ENCODE measurements at places on chromosomes 6 and 20.

GRCh38 chr20:23233341-23233740 lies 117.2 kb upstream of the NXT1 start:
- DNase-seq: no peak

DNA sequence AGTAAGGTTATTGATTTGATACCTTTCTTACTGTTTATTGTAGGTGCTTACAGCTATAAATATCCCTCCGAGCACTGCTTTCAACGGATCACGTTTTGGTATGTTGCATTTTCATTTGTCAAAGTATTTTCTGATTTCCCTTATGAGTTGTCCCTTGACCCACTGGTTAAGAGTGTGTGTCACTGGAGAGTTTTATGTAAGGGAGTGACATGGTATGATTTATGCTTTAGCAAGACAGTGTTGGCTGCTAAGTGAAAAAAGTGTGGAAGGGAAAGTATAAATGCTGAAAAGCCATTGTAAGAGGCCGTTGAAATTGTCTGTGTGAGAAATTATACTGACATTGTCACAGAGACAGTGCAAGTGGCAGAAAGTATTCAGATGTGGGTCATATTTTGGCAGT lies 72.0 kb downstream of the SYCP2 start:
- no peak for DNase-seq

- no peak for DNase-seq
Observed at GRCh38 chr6:154909311-154909710, 85.8 kb upstream of the TIAM2 start.

- DNase-seq: no peak
Observed at GRCh38 chr6:71028236-71028876, 71.5 kb upstream of the B3GAT2 start.

- DNase-seq: no peak
Observed at GRCh38 chr20:25078662-25079061, 3.3 kb downstream of the VSX1 start.

- no peak for DNase-seq
Observed at GRCh38 chr6:154653385-154653784, 79.8 kb upstream of the SCAF8 start.

- peak; percentile 37 for DNase-seq
Observed at GRCh38 chr6:109454496-109455436, 806 bp downstream of the MICAL1 start.

GRCh38 chr6:106667022-106667402 lies 37.6 kb downstream of the QRSL1 start:
- no peak for DNase-seq

GRCh38 chr20:25217161-25218108 lies 21.9 kb downstream of the ENTPD6 start:
- DNase-seq: no peak

GRCh38 chr20:36491901-36492617 lies 49.3 kb upstream of the MYL9 start:
- peak; percentile 47 for DNase-seq

DNA sequence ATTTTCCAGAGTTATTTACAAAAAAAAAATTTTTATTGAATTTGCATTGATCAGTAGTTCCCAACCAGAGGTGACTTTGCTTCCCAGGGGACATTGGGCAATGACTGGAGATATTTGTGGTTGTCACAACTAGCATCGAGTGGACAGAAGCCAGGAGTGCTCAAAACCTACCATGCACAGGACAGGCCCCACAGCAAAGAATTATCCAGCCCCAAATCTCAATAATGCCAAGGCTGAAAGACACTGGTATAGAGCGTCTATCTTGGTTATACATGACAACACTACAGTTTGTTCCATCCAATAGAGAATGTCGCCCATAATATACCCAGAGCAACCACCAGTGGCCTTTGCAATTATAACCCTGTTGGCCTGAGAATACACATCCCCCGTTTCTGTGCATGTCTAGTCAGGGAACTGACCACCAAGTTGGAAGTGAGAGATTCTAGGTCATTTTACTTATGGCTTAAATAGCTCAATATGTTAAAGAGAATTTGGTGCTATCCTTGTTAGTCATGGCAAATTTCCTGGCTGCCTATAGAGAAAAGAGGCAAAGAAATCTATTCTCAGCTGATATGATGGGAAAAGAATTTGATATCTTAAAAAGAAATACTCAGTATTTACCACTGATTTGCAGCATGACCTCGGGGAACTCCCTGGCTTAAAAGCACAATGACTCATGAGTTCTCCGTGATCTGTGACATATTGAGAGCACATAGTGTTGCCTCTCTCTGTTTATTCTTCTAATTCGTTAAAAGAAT lies 76.0 kb upstream of the ADTRP start:
- DNase-seq: no peak

- no peak for DNase-seq
Observed at GRCh38 chr20:63196768-63197470, 19.0 kb downstream of the YTHDF1 start.

DNA sequence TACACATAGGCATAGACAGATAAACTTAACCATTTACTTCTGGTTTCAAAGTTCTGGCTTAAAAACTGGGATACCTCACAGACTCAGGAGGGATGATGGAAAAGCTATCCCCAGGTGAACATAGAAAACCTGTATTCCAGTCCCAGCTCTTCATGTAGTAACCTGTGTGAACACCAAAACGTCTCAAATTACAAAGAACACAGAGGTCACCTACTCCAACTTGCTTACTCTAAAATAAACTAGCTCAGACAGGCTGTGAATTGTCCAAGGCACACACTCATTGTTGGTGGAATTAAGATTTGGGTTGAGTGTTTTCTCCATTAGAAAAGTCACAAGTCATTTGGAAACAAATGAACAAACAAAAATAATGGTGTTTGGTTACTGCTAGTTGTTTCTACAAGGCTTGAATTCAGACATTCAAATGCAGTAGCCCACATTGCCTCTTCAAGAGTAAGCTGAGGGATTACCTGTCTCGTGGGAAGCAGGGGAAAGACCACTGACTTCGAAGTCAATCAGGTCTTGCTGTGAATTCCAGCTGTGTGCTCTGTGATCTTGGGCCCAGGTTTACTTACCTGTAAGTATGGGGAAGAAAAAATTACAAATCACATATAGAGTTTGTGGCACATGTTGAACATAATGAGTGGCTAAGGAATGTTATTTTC lies 48.2 kb upstream of the LRRC1 start:
- DNase-seq: no peak

- DNase-seq: no peak
Observed at GRCh38 chr6:21986703-21987102, 310.1 kb downstream of the PRL start.

DNA sequence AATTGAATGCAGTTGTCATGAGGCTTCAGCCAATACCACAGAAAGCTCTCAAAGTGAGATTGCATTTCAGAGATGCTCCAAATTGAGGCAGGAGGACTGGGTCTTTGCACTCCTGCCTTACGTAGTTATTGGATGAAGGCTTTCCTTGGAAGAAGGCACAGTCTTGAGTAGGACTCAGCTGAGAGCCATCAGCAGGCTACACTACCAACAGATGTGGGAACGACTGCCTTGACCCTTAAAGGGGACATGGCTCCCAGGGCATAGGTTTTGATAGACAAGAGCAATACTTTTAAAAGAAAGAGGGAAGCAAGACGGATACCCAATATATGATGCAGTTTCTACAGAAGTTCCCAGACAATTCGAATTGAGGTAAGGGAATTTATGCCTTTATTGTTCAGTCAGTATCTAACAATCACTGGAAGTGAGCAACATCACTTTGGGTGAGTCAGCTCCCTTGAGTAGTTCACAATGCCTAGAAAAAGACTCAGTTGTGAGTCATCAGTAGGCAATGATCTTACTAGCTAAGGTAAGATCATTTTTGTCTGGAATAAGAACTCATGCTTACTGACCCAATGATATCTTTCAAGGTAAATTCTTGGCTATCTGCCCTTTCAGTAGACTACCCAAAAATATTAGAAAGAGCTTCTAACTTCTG lies 390.8 kb downstream of the GJA1 start:
- DNase-seq: no peak

- no peak for DNase-seq
Observed at GRCh38 chr6:157830354-157831017, 7.4 kb downstream of the SNX9 start.

- no peak for DNase-seq
Observed at GRCh38 chr6:88611721-88612120, 351.7 kb downstream of the RNGTT start.

DNA sequence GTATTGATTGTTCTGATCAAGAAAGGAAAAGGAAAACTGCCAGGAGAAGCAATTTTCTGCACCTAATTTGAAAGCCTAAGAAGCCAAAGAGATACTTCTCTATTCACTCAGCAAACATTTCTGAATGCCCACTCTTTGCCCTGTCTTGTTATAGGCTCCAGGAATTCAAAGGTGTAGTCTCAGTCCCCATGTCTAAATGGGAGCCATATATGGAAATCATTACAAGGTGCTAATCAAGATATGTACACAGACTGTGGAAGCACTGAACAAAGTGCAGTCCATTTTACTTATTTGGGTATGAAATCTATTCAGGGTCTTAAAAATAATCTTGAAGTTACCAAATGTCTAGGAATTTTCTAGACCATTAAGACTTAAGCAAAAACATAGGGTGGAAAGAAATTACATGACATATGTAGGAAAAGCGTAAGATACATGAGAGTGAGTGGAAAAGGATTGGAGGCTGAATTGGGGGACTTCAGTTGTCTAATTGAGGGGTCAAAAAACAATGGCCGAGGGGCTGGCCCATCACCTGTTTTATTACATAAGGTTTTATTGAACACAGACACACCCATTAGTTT lies 39.0 kb upstream of the ASCC3 start:
- no peak for DNase-seq

DNA sequence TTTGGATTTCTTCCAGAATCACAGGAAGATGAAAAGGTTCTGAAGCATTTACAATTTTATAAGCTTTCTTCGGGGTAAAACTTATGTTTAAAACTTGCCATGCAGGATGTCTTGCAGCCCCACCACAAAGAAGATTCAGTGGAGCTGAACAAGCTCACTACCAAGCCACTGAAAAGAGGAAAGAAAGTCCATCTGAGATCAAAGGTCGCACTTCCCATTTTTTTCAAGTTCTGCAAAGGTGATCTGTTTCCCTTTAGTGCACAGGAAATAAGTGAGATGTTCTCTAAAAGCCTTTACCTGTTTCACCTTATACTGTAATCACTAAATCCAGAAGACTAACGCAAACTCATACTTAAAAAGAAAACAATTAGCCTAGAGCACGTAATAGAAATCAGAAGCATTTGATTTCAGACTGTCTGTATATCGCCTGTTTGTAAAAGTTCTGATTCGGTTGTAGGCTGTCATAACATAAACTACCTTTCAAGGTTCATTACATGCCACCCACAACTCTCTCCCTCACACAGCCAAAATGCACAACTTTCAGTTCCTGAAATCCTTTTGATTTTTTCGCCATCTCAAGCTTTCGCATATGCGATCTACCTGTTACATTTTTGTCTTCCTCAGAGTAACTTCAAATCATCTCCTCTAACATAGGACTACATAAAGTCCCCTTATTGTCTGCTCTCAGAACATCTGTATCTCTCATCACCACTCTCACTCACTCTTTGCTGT lies 1.8 kb downstream of the ECHDC1 start:
- DNase-seq: peak; percentile 4

DNA sequence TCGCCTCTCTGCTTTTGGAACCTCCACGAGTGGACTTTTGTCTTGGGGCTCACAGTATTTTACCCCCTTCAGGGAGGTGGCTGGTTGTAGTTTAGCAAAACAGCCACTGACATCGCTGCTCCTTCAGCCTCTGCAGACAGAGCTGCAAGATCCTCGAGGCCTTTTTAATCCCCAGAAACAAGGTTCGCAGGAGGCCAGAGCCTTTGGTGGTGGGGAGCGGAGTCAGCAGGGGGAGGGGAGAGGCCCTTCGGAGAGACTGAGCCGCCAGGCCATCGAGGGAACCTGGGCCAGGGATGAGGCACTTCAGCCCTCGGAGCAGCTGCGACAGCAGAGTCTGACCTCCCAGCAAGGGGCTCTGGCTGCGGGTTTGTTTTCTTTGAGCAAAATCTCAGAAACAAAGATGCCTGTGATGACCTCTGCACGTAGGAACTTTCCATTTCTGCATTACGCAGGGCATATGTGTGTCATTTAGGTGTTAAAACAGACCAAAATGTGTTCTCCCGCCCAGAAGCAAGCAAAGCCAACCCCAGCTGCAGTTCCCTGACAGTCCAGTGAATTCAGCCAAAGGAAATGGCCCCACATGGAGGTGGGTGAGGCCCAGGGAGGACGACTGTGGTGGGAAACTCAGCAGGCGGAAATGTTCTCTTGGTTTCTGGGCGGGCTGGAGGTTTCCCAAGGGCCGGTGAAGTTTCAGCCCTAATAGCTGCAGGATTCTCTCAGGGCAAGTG lies 171.2 kb upstream of the SULF2 start:
- DNase-seq: no peak

- DNase-seq: no peak
Observed at GRCh38 chr6:147954938-147955337, 387.7 kb upstream of the SASH1 start.

DNA sequence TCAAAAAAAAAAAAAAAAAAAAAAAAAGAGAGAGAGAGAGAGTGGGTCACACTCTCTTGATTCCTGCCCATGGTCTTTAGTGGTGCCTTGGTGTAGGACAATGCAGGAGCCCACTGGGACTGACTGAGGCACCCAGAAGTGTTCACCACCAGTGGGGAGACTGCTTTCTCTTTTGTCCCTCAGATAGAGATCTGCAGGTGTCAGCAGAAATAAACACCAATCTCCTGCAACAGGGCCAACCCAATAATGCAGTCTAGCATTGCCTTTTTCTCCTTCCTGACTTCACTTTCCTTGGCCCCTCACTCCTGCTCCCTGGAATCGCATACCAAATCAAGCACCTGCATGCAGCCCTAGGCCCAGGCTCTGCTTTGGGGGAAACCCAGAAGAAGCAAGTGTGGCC lies 39.0 kb upstream of the CCDC28A start:
- DNase-seq: no peak

DNA sequence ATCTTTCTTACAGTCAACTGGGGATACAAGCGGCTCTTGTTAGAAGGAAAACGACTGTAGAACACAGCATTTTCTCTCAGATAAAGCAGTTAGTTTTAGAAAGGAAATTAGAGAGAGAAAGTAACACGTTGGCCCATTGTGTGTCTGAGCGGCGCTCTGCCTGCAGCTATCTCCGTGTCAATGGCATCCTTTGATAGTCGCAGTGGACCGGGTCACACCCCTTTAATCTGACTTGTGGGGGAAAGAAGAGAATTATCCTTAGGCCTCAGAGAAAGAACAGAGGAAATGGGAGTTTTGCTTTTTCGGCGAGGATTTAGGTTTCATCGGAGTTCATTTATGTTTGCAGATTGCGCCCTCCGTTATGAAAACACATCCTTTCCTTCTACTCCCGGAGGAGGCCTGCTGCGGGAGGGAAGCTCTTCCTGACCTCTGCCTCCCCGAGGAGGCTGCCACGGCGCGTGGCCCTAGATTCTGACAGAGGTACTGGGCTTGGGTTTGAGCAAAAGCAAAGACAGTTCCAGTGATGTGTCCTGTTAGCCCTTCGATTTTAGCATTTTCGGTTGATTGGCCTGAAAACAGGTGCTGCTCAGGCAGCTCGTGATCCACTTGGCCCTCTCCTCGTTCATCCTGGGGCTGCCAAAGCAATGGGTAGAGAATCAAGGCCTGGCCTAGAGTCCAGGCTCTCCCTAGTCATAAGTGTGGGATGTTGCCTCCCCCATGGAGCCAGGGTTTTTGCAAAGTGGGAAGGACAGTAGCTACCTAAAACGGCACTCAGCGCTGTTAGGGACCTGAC lies 74.9 kb downstream of the ZDHHC14 start:
- no peak for DNase-seq

- no peak for DNase-seq
Observed at GRCh38 chr20:44254073-44254472, 7.0 kb downstream of the GDAP1L1 start.
